Central memory CD4-positive, alpha-beta T cell (primary cell): ENCODE measurements at places on chromosomes 7 and 10.

- no peak for DNase-seq
Measured at GRCh38 chr10:102167861-102168260, 15.7 kb downstream of the NOLC1 start.

DNA sequence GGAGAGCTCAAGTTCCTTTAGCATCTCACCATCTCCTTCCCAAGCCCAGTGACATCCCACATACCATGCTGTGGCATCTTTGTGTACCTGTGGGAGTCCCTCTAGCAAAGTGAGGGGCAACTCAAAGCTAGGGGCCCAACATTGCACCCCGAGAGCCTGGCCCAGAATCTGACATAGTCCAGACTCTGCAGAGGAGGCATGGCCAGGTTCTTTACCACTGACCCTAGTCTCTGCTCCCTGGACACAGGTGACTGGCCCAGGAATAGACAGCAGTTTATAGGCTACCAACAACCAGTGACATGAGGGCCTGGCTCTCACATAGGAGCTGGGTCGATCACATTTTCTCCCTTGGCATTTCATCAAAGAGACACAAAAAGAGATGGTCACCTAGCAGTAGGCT is 444.0 kb upstream of the ZMIZ1 start:
- no peak for DNase-seq

GRCh38 chr10:74293686-74294371 is 142.8 kb downstream of the ADK start:
- no peak for DNase-seq

DNA sequence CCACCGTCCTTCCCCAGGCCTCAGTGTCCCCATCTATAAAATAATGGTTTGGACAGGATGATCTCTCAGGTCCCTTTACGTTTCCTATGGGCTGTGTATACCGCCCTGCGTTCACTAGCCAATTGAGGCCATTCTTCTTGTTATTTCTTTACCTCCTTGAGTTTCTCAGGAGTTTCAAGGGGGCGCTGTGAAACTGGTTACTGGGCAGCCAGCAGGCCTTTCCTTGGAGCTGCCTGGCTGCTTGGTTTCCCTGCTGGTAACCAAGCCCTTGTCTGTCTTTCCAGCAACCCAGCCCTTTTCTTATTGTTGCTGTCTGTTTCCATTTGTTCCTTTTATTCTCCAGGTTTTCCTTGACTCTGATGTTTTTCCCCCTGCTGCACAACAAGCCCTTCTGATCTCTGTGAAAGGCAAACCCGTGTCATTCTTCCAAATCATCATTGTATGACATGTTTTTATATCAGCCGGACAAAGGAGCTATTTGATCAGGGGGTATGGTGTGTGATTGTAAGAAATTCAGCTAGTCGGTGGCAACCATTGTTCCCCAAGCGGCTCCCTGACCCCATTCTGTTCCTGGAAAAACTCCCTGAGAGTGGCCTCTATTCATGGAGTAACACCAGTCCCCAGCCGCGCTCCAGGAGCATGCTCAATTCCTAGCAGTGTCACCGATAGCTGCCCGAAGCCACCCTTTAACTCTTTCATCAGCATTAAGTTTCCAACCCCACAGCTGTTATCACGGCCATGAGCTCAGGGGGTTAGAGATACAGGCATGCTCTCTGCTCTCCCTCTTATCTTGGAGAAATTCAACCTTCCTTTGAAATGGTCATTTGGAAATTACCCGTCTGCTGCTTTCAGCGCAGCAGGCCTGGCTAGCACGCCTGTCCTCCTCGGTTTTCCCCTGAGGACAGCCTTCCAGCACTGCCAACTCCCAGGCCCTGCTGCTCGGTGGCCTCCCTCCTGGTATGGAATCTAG is 26.6 kb downstream of the FGF8 start:
- no peak for DNase-seq

- no peak for DNase-seq
Measured at GRCh38 chr7:111529507-111530355, 32.6 kb downstream of the IMMP2L start.
